Lower lobe of right lung (tissue), 2 donors: ENCODE measurements at places on chromosomes 12 and 14. TPM values are rescaled to one million over a fixed set of nuclear protein-coding genes. Genes with fewer than 3 reads are reported as not detected.

The HSPB8 gene
- total RNA-seq = 47.9 TPM

The GNB3 gene
- 1.0 TPM for total RNA-seq

The TARBP2 gene
- 34.3 TPM for total RNA-seq

The CLEC9A gene
- 0.30 TPM for total RNA-seq

DNA sequence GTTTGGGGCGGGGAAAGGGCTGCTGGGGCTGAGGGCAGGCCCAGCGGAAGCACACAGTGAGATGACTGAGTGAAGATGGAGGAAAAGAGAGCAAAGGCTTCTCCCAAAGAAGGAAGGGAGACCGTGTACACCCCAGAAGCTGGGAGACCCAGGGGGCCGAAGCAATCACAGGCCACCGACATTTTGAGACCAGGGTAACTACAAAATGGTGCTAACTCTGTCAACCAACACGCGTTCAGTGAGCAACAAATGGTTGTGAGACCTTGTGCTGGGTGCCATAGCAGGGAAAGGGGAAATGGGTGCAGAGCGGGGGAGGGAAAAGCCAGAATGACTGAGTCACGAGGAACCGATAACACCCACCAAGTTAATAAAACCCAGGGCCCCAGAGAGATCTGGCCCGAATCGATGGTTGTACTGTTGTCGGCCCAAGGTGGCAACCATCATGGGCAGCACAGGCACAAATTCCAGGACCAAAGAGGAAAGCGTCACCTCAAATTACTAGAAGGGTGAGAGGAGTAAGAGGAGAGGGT lies 50.3 kb downstream of the CDC42BPB start:
- no peak overlapping the region for H3K4me3 ChIP-seq
- H3K36me3 ChIP-seq = peaks cover 78% of the 10 kb centered on the region
- peaks cover 10% of the 10 kb centered on the region for H3K4me1 ChIP-seq
- H3K27me3 ChIP-seq = no peaks in the 10 kb centered on the region
- no peak for DNase-seq

DNA sequence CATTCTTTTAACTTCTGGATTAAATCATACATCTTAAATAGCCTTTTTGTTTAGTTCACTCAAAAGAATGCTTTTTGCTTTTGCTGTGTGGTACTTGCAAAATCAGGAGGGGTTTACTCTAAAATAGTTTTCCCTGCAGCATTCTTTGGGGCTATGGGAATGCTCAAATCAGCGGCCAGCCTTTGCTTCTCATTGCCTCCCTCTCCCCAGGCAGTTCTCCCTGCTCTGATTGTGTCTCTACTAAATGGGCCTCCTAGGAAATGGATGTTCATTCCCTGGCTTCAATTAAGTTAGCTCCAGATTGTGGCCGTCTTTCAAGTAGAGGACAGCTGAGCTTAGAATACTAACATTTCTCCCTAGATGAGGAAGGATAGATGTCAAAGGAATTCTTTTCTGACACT lies 4.4 kb downstream of the TULP3 start:
- no peak overlapping the region for H3K4me3 ChIP-seq
- H3K27ac ChIP-seq = no peak overlapping the region
- H3K27me3 ChIP-seq = no peaks in the 10 kb centered on the region
- DNase-seq = no peak
- H3K36me3 ChIP-seq = no peaks in the 10 kb centered on the region

GRCh38 chr12:102618197-102618877 lies 138.0 kb upstream of the IGF1 start:
- no peak overlapping the region for H3K27ac ChIP-seq
- no peaks in the 10 kb centered on the region for H3K27me3 ChIP-seq

DNA sequence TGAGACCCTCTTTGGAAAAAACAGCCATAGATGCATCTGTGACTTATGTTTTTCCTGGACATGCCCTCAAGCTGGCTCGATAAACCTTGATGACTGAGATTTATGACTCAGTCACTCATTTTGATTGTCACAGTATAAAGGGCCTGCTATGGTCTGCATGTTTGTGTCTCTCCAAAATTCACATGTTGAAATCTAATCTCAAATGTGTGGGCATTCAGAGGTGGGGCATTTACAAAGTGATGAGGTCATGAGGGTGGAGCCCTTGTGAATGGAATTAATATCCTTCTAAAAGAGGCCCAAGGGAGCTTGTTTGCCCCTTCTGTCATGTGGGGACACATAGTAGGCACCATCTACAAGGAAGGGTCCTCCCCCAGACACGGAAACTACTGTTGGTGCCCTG lies 372.9 kb downstream of the APAF1 start:
- no peaks in the 10 kb centered on the region for H3K36me3 ChIP-seq
- H3K27ac ChIP-seq = no peak overlapping the region
- no peak for DNase-seq
- H3K27me3 ChIP-seq = no peaks in the 10 kb centered on the region
- no peaks in the 10 kb centered on the region for H3K4me1 ChIP-seq

DNA sequence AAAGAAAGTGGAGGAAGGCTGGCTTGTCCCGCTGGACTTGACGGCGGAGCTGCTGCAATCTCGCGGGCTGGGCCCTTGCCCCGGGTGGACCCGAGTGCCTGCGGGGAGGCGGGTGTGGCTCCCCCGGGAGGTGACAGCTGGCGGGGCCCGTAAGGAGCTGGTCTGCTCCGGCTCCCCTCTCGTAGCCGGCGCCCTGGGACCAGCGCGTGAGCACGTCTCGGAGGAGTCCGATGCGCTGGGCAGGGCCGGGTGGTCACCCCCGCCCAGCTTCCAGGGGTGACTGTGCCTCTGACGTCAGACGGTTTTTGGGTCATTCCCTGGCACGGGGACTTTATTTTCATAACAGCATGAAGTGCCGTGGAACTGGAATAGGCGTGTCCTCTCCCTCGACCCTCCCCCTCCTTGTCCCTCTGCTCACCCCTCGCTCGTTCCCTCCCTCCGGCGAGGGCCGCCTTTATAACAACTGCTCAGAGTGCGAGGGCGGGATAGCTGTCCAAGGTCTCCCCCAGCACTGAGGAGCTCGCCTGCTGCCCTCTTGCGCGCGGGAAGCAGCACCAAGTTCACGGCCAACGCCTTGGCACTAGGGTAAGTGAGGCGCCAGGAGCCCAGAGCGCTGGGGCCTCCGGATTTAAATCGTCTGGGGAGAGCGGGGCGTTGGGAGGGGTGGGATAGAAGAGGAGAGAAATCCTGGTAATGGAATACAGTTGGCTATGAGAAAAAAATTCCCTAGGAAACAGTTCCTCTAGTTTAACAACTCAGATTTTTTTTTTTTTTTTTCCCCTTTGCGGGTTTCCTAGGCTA lies at the start of gene GPRC5A:
GPRC5A (plus strand) TSS at position 483 of the 801 bp plus-strand sequence. CDS start 16,688 bp downstream, outside the sequence.
- peaks cover 6% of the 10 kb centered on the region for H3K27me3 ChIP-seq
- peak within 1 kb of the TSS; percentile 58 for H3K4me3 ChIP-seq
- DNase-seq = peak; percentile 90
- H3K4me1 ChIP-seq = peaks cover 14% of the 10 kb centered on the region

DNA sequence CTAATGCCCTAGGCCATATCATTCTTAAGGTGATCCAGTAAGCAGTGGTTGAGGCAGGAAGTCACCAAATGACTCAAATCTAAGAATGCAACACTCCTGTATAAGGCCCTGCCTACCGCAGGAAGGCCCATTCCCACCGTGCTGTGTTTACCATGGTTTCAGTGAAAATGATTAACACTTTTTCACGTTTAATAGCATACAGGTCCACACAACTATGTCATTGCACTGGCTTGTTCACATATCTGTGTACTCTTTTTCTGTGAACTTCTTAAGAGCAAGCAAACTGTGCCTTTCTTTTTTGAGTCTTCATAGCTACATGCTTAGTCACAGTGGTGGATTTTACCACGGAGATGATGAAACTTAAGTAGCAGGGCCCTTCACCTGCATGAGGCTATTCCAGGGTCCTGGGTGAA lies 214.9 kb downstream of the CNTN1 start:
- no peak overlapping the region for H3K4me3 ChIP-seq
- H3K27ac ChIP-seq = no peak overlapping the region
- H3K36me3 ChIP-seq = no peaks in the 10 kb centered on the region
- H3K27me3 ChIP-seq = no peaks in the 10 kb centered on the region
- no peak for DNase-seq

- H3K36me3 ChIP-seq = no peaks in the 10 kb centered on the region
- no peaks in the 10 kb centered on the region for H3K27me3 ChIP-seq
- no peaks in the 10 kb centered on the region for H3K4me1 ChIP-seq
- H3K4me3 ChIP-seq = no peak overlapping the region
- H3K27ac ChIP-seq = no peak overlapping the region
These were observed 17.8 kb upstream of the HIF1A start for GRCh38 chr14:61677479-61677878.

DNA sequence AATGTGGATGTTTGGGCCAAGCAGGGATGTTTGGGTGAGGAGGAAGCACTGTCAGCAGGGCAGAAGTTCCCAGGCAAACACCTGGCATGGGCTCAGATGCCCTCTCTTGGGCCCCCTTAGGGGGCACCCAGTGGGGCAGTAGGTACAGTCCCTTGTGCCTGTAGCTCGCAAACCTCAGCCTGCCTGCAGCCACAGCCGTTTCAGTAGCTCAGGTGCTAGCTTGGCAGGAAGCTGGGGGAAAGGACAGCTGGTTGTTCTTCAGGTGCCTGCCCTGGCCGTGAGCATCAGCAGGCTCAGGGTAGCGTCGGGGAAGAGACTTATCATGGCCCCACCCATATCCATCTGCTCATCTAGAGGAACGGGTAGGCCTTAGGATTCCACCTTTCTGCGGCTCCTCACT lies 67.5 kb downstream of the B4GALNT3 start:
- no peaks in the 10 kb centered on the region for H3K36me3 ChIP-seq
- H3K27ac ChIP-seq = no peak overlapping the region
- no peak overlapping the region for H3K4me3 ChIP-seq

DNA sequence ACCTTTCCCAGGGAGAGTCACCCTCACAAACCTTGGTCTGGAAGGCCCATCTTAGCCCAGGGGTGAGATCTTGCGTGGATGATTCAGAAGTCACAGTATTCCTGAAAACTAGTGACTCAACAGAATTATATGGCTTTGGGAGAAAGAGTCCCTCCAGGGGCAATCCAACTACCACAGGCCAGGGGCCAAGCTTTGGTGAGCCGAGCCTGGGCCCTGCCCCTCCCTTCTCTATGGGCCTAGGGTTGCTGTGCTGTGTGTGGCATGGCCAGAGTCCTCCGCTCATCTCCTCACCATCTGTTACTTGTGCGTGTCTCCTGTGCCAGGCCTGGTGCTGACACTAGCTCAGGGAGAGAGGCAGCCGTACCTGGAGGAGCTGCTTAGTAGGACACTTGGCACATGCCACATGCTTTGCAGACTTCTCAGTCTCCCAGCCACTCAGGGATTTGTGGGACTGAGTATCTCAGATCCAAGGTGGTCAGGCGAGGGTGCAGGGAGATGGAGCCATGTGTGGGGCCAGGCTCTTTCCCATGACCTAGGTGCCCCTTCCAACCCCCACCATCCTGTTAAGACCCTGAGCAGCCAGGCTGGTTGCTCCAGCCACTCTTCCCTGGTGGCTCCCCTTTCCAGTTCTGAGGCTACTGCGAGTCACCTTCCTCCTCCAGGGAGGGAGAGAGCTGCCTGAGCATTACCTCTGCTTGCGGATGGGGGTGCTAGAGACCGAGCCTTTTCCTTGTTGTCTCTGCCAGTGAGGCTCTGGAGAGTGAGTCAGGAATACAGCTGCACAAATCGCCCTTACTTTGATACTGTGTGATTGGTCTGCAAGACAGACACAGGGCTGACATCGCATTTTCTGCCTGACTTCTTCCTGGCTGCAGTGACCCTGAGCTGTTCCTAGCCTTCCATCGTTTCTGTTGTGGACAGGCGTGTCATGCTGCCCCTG lies 94.1 kb downstream of the SLC25A47 start:
- no peaks in the 10 kb centered on the region for H3K27me3 ChIP-seq
- H3K36me3 ChIP-seq = no peaks in the 10 kb centered on the region
- H3K4me3 ChIP-seq = no peak overlapping the region
- DNase-seq = no peak
- H3K27ac ChIP-seq = no peak overlapping the region
- H3K4me1 ChIP-seq = peaks cover 8% of the 10 kb centered on the region

DNA sequence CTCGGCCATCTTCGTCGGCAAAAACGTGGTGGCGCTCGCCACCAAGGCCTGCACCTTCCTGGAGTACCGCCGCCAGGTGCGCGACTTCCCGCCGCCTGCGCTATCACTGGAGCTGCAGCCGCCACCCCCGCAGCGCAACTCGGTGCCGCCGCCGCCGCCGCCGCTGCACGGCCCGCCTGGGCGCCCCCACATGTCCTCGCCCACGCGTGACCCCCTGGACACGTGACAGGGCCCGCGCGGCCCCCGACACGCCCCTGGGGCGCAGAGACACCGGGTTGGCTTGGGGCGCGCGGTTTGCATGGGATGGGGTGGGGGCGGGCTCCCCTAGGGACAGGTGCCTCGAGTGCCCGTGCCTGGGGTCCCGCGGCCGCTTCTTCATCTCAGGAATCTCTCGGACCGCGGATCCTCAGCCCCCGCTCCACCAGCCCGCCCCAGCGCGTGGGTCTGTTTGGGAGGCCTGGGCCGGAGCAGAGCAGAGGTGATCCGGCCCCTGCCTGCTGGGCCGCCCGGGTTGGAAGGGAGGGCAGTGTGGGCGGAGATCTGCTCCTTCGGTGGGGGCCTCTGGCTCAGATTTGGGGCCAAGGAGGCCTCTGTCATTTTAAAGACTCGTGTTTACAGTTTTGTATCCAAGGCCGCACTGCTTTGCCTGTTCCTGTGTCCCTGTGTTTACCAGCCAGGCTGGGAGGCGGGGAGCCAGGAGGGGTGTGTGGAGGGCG lies 3.3 kb downstream of the TMEM121 start:
- peak overlapping the region; percentile 18 for H3K27ac ChIP-seq
- DNase-seq = peak; percentile 51

GRCh38 chr14:36674659-36675058 lies 13.0 kb downstream of the PAX9 start:
- no peak for DNase-seq
- no peak overlapping the region for H3K27ac ChIP-seq
- H3K4me1 ChIP-seq = no peaks in the 10 kb centered on the region
- peaks cover 33% of the 10 kb centered on the region for H3K27me3 ChIP-seq
- no peaks in the 10 kb centered on the region for H3K36me3 ChIP-seq

GRCh38 chr12:123223241-123223668 lies 9.7 kb downstream of the MPHOSPH9 start:
- H3K27me3 ChIP-seq = no peaks in the 10 kb centered on the region
- no peak overlapping the region for H3K4me3 ChIP-seq
- peaks cover under 1% of the 10 kb centered on the region for H3K4me1 ChIP-seq
- peak overlapping the region; percentile 3 for H3K27ac ChIP-seq
- no peak for DNase-seq

- no peak overlapping the region for H3K4me3 ChIP-seq
- H3K27me3 ChIP-seq = no peaks in the 10 kb centered on the region
- no peak for DNase-seq
- no peaks in the 10 kb centered on the region for H3K4me1 ChIP-seq
- H3K27ac ChIP-seq = no peak overlapping the region
These were observed 223.5 kb upstream of the CAND1 start for GRCh38 chr12:67045650-67046049.
